ENCODE measurements at places on chromosomes 13 and 19.
A peak's percentile ranks its signal among the peaks of the same experiment; 100 is the strongest.

DNA sequence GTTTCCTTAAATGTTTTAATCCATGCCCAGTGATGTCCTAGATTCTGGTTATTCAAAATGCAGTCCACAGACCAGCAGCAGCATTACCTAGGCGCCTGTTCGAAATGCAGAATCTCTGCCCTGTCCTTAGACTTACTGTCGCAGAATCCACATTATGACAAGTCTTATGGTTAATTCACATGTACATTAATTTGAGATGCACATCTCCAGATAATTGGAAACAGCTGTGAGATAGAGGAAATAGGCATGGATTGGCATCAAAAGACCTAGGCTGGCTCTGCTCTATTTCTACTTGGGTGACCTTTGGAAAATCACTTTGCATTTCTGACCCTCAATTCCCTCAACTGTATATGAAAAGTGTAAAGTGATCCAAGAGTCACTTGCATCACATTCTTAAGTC, 700.7 kb downstream of the DIAPH3 start:
- DNase-seq, result no peak

- peak; percentile 10 for DNase-seq
Measured at GRCh38 chr13:82330499-82330898, 1551.8 kb downstream of the SLITRK1 start.

- DNase-seq, result no peak
Measured at GRCh38 chr13:107830804-107831203, 384.5 kb downstream of the LIG4 start.

GRCh38 chr13:85009447-85009846, 789.8 kb downstream of the SLITRK6 start:
- no peak for DNase-seq

GRCh38 chr13:58876473-58876872, 1244.9 kb downstream of the PCDH17 start:
- DNase-seq, result no peak

- DNase-seq, result peak; percentile 29
Measured at GRCh38 chr19:53927739-53928138, 18.7 kb downstream of the CACNG7 start.

- no peak for DNase-seq
Measured at GRCh38 chr13:79999601-80000000, 341.3 kb downstream of the SPRY2 start.

DNA sequence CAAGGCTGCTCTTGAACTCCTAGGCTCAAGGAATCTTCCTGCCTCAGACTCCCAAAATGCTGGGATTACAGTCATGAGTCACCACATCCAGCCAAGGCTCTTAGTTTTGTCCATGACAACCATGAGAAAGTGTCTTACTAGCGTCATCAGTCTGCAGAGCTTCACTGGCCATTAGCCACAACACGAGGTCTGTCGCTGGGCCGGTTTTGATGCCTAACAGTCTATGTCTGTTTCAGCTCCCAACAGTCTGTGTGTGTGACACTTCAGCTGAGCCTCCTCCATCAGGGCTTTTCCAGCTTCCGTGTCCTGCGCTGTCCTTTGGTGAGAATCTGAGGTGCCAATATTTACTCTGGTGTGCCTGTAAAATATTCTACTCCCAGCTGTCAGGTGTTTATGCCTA, 47.6 kb downstream of the CEP89 start:
- DNase-seq, result no peak

GRCh38 chr13:29502391-29503008, 93.0 kb downstream of the SLC7A1 start:
- DNase-seq, result no peak

DNA sequence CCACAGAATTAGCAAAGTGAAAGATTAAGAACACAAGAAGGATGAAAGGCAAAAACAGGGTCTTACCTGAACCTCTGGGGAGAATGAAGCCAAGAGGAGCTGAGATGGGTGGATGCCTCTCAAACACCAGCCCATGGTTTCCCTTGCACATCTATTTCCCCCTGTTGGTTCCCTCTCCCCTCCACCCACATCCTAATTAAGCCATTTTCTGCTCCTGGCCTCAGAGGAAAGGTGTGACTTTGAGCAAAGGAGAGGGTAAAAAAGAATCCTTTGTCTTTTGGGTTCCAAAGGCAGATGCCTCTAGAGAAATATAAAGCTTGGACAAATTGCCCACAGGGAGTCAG, 214.9 kb downstream of the RAP2A start:
- no peak for DNase-seq

- DNase-seq, result no peak
Measured at GRCh38 chr19:7916103-7916954, 1.7 kb downstream of the TGFBR3L start.

DNA sequence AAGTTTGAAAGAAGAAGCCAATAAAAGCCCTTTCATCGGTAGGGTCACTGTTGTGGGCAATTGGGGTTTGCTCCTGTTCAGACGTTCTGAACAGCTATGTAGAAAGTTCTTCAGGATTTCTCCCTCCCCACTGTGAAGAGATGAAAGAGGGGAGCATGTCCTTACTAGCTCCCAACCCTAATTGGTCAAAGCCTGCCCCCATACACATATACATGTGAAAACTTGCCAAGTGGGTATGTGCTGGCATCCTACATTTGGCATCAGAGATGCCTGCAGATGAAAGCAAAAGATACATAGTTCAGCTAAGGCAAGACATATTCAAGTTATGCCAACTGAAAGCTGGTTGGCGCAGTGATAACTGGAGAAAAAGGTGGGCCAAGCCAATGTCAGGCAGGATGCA, 363.1 kb upstream of the DACH1 start:
- no peak for DNase-seq

DNA sequence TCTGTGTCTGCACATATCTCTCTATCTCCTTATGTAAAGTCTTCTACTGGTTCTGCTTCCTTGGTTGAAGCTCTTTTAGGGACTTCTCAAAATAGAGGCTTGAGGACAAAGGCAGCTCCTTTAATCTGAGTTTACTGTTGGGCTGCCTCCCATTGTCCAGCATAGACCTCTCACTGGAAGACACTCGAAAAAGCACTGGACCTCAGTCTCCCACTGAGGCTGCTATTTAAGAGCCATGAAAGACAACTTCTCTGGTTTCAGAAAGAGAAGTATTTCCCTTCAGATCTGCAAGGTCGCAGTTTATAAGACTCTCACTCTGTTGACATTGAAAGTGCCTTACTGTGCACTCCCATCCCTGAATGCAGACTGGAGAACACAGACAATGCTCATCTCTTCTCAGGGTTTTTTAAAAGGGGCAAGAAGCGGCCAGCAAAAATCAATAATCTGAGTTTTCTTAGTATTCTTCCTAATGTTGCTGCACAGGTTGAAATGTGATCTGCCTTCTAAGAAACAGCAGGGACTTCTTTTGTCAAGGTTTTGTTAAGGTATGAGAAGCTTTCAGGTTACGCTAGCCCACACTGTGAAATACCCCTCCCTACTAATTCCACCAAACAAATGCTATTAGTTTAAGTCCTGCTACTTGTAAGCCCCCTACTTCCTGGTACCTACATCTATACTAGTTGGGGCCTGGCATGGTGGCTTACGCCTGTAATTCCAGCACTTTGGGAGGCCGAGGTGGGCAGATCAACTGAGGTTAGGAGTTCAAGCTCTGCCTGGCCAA, 450.0 kb upstream of the SLC10A2 start:
- no peak for DNase-seq

DNA sequence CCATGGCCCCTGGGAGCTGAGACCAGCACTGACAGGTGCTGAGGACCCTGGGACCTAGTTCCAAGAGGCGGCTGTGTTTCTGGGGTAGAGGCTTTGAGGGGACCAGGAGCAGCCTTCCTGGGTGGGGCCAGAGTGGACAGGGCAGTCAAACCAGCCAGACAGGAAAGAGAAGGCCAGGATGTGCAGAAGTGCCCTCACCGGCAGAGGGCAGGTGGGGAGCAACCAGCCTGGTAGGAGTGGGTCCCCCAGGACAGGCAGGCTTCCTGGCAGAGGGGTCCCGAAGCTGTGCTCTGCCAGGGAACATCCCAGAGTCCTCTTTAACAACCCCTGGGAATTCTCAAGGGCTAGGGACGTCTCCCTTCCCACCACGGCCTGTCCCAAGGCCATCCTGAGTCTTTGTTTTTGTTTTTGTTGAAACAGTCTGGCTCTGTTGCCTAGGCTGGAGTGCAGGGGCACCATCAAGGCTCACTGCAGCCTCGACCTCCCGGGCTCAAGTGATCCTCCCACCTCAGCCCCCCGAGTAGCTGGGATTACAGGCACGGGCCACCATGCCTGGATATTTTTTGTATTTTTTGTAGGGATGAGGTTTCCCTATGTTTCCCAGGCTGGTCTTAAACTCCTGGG, 3.0 kb upstream of the HIPK4 start:
- DNase-seq, result no peak

DNA sequence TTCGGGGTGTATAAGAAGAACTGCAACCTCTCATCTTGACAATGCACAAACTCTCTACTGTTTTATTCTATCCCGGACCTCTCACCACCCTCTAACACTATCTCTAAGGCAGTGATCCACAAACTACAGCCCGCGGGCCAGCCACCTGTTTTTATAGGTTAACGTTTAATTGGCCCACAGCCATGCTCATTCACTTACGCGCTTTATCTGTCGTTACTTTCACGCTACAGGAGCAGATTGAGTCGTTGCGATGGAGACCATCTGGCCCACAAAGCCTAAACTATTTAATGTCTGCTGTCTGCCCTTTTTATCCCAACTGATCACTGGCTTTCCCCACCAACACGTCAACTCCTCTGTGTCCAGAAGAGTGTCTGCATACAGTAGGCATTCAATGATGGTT, 158.9 kb downstream of the CACNA1A start:
- no peak for DNase-seq

- DNase-seq, result peak; percentile 87
Measured at GRCh38 chr19:8513687-8514504, at the start of gene ZNF414. Gene ZNF414, minus strand, starts transcription at chr19:8514167. Its CDS starts 121 bp downstream, at chr19:8514046.

DNA sequence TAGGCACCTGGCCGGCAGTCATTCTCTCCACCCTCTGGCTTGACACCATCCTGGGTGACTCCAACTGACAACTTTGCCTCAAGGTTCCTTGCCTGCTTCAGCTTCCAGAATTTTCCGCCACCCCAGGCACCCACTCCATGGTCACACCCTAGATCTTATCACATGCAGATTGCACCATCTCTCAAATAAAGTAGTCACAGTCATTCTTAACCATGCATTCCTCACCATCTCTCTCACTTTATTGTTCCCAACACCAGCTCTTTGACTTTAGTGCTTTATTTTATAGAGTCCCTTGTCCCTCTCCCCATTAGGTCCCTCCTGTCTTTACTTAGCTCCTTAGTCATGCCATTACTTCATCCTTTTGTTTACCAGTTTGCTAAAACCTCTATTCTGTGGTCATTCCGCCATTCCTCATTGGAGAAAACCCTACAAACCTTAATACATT, 351.7 kb downstream of the SPRY2 start:
- DNase-seq, result no peak

GRCh38 chr19:7928334-7928706, 2.4 kb upstream of the CTXN1 start:
- DNase-seq, result no peak

- no peak for DNase-seq
Measured at GRCh38 chr19:46520616-46521015, 24.9 kb upstream of the PNMA8B start.

GRCh38 chr13:93289053-93289452, 62.4 kb downstream of the GPC6 start:
- DNase-seq, result peak; percentile 31

GRCh38 chr13:102913914-102914313, 68.1 kb downstream of the ERCC5 start:
- peak; percentile 81 for DNase-seq

DNA sequence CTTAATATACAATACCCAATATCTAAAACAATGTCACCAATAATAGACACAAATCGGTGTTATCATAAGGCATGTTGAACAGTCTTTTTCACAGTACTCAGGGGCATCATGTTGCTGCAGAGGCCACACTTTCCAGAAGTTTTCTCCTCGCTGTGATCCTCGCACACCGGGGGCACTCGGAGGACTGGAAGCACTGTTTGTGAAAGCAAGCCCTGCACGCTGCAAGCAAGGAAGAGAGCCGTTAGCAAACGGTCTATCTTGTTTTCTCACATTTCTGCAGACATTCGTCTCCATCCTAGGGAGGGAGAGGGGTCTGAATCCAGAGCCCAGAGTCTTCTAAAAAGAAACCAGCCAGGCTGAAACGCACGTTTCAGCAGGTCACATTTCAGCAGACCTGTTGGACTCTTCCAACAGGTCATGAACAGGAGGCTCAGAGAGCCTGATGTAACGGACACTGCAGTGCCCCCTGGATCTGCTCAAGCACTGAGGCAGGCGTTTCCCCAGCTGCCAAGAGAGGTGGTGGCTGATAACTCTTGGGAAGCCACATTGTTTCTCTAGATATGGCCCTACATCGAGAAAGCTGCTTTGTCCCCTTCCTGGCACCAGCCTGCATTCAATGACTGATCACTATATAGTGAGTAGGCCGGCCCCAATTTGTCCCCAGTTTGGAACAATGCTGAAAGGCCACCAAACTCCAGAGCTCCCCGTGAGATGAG, 43.6 kb downstream of the RUBCNL start:
- no peak for DNase-seq

DNA sequence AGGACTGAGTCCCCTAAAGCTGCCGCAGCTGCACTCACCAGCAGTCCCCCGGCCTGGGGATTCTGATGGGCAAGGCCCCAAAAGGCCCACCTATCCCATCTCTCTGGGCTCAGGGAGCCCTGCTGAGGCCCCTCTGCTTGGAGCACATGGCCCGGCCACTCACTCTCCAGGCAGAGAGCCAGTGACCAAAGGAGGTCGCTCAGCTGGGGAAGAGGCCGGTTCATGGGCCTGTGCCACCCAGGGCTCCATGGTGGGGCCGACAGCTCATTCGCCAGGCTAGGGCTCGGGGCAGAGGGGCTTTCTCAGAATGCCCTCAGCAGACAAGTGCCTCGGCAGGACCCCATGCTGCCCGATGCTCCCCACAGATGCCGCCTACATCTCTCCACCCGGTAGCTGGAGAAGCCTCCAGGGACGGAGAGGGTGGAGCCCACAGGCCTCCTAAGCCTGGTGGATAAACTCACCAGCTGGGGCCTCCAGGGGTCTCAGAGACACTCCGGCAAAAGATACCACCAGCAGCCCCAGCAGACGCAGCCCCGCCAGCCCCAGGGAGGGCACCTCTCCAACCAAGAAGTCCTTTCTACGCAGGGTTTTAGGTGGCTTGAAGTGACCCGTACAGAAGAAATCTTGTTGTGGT, 54.4 kb downstream of the MLLT1 start:
- DNase-seq, result no peak

- DNase-seq, result peak; percentile 80
Measured at GRCh38 chr13:97124915-97125809, 97.0 kb upstream of the MBNL2 start.

DNA sequence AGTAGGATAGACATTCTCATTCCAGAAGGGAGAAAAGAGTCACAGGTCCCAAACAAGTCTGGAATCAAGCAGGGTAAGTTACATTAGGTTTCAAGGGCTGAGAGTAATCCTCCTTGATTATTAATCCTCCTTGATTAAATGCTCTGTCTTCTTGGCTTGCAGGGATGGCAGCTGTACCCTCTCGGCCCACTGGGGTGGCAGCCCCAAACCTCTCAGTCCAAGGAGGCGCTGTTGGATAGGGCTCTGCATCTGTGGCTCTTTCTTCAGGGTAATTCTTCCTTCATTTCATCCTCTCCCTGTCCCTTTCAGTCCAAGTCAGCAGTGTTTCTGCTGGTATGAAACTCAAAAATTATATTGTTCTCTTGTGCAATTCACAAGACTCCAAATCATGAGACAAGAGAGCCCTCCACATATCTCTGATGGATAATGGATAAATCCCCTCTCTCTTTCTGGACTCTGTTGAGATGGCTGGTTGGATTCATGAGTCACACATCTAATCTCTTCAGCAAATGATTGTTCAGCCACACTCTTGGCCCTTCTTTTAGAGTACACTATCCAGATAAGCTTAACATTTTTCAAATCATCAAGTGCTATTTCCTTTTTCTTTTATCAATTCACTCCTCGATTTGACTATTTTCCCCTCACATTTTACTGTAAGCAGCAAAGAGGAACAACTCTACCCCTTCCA, 323.7 kb upstream of the HTR2A start:
- DNase-seq, result no peak
